ENCODE measurements at places on chromosomes 11 and 22.

DNA sequence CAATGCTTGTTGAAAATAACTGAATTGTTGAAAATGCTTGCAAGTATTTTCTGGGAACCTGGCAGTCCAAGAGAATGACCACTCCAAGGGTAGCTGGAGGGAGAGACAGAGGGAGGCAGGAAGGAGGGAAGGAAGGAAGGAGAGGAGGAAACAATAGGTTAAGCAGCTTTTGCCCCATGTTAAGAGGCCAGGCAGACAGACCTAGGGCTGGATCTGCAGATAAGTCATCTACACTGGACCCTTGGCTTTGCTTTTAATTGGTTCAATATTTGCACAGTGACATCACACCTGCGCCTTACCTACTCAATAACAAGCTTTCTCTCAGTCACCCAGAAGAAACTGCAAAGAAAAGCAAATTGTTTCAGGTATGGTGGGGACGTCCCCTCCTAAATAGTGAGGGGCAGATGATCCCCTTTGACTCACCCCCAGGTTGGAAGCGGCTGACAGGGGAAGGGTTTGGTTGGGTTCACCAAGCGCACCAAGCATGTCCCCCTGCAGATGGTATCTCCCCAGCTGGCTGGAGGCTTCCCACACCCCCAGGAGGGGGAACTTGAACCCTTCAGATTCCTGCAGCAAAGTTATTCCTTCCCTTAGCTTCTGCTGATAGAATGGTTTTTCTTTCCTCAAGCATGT, 24.3 kb downstream of the MYH9 start:
- DNase-seq, result no peak

DNA sequence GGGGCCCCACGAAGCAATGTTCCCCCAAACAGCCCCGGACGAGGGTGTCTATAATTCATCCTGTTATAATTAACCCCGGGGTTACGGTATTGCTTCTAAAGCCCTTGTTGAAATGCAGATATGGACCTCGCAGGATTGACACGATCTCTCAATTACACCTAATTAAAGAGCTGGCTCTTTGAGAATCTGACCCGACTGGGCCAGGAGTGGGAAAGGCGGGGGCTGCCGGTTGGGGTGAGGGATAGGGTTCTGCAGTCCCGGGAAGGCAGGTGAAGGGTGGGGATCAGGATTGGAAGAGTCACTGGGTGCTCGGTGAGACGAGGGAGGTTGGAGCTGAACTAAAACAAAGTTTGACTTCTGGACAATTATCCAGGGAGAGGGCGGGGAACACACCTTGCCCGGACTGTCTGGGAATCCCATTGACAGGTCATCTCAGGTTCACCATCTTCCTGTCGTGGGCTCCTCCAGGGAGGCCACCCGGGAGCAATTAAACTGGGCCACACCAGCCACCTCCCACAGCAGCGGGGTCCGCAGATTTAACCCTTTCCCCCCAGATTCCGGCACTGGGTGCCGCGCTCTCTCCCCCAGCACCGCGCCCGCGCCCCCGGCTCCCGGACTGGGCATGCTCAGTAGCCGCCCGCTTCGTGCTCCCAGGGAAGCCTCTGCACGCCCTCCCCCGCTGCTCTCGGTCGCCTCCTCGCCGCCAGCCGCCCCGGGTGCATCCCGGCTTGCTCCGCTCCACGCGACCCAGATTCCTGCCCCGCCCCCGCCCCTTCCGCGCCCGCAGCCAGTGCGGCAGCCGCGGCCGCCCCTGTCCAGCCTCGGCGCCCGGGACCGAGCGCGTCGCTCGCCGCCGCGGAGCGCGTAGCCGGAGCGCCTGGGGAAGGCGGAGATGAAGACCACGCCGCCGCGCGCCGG, at the start of gene ELMOD1:
ELMOD1 (plus strand) TSS at position 688 of the 918 bp plus-strand sequence. CDS start 27,043 bp downstream, outside the sequence.
- peak; percentile 14 for DNase-seq

GRCh38 chr11:11521306-11522002, 100.4 kb downstream of the GALNT18 start:
- DNase-seq, result no peak

DNA sequence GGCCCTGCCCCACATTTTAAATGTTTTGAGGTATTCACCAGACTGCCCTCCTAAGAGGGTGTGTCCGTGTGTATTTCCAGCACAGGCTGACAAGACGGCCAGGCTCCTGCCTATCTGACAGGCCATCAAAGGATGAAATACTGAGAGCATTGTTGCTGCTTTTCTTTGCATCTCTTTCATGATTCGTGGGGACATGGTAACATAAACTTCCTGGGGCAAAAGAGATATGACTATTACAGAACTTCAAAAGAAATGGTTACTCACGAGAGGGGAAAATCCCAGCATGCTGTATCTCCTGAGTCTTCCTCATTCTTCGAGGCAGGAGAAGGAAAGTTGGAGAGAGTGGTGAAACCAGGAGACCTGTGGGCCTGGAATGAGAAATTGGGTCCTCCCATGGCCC, 10.3 kb upstream of the BIK start:
- no peak for DNase-seq

- peak; percentile 52 for DNase-seq
Observed at GRCh38 chr11:34243600-34244464, 114.0 kb downstream of the ABTB2 start.

DNA sequence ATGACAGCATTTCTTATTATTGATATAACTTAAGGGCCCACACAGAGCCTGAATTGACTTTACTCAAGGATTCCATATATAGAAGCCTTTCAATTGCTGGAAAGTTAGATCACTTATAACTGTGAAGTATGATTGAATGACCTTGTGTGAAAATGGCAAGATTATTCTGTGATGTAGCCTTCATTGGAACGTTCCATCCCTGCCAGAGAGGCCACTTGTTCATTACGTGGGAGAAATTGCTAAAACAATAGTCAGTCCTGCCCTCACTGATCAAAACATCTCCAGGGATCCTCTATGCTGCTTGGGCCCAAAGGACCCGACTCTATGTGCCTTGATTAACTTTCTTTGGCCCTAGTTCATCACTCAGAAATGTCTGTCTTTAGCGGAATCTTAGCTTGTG, 159.5 kb upstream of the BLID start:
- no peak for DNase-seq

DNA sequence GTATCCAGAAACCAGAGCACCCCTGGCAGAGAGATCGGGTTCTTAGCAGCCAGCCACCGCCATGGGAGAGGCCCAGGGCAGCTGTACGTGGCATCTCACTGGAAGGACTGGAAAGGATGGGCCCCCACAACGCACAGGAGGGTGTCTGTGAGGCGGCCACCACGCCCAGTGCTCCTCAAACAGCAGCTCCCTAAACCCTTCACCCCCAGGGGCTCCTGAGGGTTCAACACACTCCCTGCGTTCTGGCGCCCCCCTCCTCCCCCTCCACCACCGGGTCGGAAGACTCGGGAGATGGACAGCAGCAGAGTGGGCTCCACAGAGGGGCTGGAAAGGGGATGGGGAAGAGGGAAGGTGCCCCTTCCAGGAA, 1.1 kb downstream of the MAPK12 start:
- DNase-seq, result no peak

DNA sequence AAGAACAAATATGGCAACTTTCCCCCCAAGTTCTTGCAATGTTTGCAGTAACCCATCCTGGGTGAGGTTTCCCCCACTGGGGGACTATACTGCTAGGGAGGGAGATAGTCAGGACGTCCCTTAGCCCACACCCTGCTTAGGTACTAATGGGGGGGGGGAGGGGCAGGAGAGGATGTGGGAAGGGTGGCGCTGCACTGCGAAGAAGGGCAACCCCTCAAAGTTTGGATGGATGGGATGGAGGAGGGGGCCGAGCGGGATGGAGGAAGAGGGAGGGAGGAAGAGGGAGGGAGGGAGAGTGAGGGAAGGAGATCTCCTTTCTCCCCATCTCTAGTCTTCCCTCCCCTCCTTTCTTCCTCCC, 100.6 kb upstream of the HSD17B12 start:
- DNase-seq, result no peak

GRCh38 chr22:46652847-46653331, 32.7 kb downstream of the GRAMD4 start:
- DNase-seq, result no peak

DNA sequence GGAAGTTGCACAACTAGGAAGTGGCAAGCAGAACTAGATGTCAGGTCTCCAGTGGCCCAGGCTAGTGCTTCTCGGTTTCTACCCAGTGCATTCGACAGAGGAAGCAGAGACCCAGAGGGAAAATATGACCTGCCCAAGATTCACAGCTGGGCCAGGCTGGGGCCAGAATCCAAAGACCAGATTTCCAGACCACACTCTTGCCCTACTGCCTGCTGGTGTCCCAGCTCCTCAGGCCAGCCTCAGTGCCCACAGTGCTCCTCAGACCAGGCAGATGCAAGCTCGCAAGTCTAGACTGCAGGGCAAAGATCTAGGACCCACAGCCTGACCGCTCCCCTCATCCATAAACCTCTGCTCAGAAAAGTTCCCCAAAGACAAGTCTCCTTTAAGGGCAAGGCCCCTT, 262.6 kb downstream of the BUD13 start:
- no peak for DNase-seq

All from stimulated activated CD4-positive, alpha-beta T cell treated with anti-CD3 and anti-CD28 coated beads, Interleukin-4, amount 100 ng/mL, for 24 hours (primary cell).